ENCODE measurements at places on chromosomes 5 and 9. TPM values are rescaled to one million over a fixed set of nuclear protein-coding genes. Genes with fewer than 3 reads are reported as not detected.

DNA sequence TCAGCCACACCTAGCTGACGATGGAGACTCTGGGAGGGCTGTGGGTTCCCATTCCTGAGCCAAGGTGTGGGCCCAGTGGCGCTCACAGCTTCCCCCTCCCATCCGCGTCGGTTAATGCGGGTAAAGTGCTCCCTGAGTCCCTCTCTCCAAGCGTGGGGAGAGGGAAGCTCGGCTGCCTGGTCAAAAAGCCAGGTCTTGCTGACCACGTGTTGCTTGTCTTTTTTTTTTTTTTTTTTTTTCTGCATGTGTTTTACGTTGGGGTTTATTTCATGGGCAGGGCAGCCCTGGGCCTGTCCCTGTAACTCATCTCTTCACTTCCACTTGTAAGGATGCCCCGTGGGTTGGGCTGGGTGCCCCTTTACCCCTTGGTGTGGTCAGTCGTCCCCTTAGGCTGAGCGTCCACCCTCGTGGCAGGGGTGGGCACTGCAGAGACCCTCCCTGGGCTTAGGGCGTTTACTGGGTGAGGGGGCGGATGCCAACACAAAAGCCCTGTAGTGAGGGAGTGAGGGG is 11.9 kb downstream of the NKD2 start:
- no peak for DNase-seq

- no peak for DNase-seq
Observed at GRCh38 chr9:134101623-134102149, 33.9 kb upstream of the BRD3 start.

DNA sequence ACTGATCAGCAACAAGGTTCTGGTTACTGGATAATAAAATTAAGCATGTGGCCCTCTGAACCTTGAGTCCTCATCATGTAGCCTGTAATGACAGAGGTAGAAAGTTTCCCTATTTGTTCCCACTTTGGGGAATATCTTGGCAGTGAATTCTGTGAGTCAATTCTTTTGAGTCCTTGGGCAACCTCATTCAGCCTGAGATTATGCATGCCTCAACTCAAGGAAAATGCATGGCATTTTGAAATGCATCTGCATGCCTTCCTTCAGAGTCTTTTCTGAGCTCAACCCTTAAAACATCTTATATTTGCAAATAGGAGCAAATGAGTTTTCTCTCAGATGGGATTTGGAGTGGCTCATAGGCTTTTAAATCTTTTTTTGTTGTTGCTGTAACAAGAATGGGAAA is 218.1 kb upstream of the CD180 start:
- no peak for DNase-seq

- no peak for DNase-seq
Observed at GRCh38 chr9:129597355-129598088, 23.4 kb downstream of the C9orf50 start.

Gene IL7R
- 19.1 TPM for total RNA-seq

Gene ECM2
- 5.1 TPM for total RNA-seq

Measured in esophagus squamous epithelium (tissue), 5 donors.